Activated T-cell treated with anti-CD3 and anti-CD28 coated beads, Interleukin-2, amount 50 U/mL, for 72 hours (primary cell): ENCODE measurements at places on chromosomes 6 and 20. TPM values are rescaled to one million over a fixed set of nuclear protein-coding genes. Genes with fewer than 3 reads are reported as not detected.

The MCHR2 gene
- total RNA-seq: not detected

The TRDN gene
- not detected for total RNA-seq

The VARS2 gene
- 54.9 TPM for total RNA-seq

The STX11 gene
- 36.0 TPM for total RNA-seq

The SLCO4A1 gene
- total RNA-seq: 34.6 TPM

The MEI4 gene
- total RNA-seq: not detected

The TSBP1 gene
- not detected for total RNA-seq

The HTR1E gene
- total RNA-seq: not detected

The CLPSL2 gene
- not detected for total RNA-seq

The PNLDC1 gene
- 0.62 TPM for total RNA-seq

The OPRM1 gene
- total RNA-seq: not detected

The OOEP gene
- total RNA-seq: 0.77 TPM

The C6orf163 gene
- 2.0 TPM for total RNA-seq

The SDCBP2 gene
- total RNA-seq: 11.0 TPM

The CST5 gene
- not detected for total RNA-seq

The COX4I2 gene
- total RNA-seq: not detected

The NNAT gene
- total RNA-seq: 0.19 TPM

The PBOV1 gene
- not detected for total RNA-seq

The RAB44 gene
- total RNA-seq: 0.09 TPM

The TUBB2A gene
- total RNA-seq: 2.3 TPM

The HLA-DPA1 gene
- 11.4 TPM for total RNA-seq

The POU5F1 gene
- total RNA-seq: 0.09 TPM

The NUP43 gene
- 66.6 TPM for total RNA-seq

The ATP6V1G2 gene
- total RNA-seq: 4.1 TPM

The HDAC2 gene
- 71.6 TPM for total RNA-seq

The UNC93A gene
- total RNA-seq: not detected

The RHAG gene
- not detected for total RNA-seq

The DYNLRB1 gene
- 75.9 TPM for total RNA-seq

The FUCA2 gene
- total RNA-seq: 14.0 TPM

The CLIC5 gene
- 6.6 TPM for total RNA-seq

The VPS52 gene
- 54.9 TPM for total RNA-seq

The TAP2 gene
- 127 TPM for total RNA-seq

The CAGE1 gene
- 0.25 TPM for total RNA-seq
